ENCODE measurements at places on chromosomes 7 and 10. TPM values are rescaled to one million over a fixed set of nuclear protein-coding genes. Genes with fewer than 3 reads are reported as not detected.
A peak's percentile ranks its signal among the peaks of the same experiment; 100 is the strongest.

Gene ASIC3
- 1.0 TPM for total RNA-seq

Gene TRIM73
- total RNA-seq = 3.6 TPM

Gene DDX50
- 38.8 TPM for total RNA-seq

DNA sequence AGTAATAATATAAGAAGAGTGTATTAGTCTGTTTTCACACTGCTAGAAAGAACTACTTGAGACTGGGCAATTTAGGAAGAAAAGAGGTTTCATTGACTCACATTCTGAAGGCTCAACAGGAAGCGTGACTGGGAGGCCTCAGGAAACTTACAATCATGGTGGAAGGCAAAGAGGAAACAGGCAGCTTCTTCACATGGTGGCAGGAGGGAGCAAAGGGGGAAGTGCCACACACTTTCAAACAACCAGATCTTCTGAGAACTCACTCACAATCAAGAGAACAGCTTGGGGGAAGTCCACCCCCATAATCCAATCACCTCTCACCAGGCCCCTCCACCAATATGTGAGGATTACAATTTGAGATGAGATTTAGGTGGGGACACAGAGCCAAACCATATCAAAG is 212.5 kb upstream of the HDAC9 start:
- no peak for DNase-seq
- no peaks in the 10 kb centered on the region for H3K4me1 ChIP-seq
- no peak overlapping the region for H3K27ac ChIP-seq
- H3K27me3 ChIP-seq = no peaks in the 10 kb centered on the region

- H3K4me1 ChIP-seq = peaks cover 17% of the 10 kb centered on the region
- H3K27ac ChIP-seq = peak overlapping the region; percentile 96
- H3K4me3 ChIP-seq = peak overlapping the region; percentile 78
- H3K27me3 ChIP-seq = no peaks in the 10 kb centered on the region
- H3K36me3 ChIP-seq = peaks cover 13% of the 10 kb centered on the region
- DNase-seq = no peak
Measured at GRCh38 chr10:3785851-3786271, 852 bp upstream of the KLF6 start.

- no peak overlapping the region for H3K4me3 ChIP-seq
- no peak for DNase-seq
- no peak overlapping the region for H3K27ac ChIP-seq
- peaks cover 6% of the 10 kb centered on the region for H3K36me3 ChIP-seq
- H3K27me3 ChIP-seq = no peaks in the 10 kb centered on the region
Measured at GRCh38 chr7:92368741-92369140, 78.5 kb upstream of the GATAD1 start.

Data from GM12878 (cell line).